ENCODE measurements at places on chromosomes 5 and 9.

DNA sequence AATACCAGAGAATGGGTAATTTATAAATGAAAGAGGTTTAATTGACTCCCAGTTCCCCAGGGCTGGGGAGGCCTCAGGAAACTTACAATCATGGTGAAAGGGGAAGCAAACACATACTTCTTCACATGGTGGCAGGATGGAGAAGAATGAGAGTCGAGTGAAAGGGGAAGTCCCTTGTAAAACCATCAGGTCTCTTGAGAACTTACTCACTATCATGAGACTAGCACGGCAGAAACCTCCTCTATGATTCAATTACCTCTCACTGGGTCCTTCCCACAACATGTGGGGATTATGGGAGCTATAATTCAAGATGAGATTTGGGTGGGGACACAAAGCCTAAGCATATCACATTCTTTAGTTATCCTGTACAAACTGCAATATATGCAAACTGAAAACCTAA lies 609.4 kb downstream of the MTRR start:
- DNase-seq, result no peak

- no peak for DNase-seq
Observed at GRCh38 chr5:134028496-134028895, 23.7 kb upstream of the VDAC1 start.

GRCh38 chr5:4561403-4561802 lies 578.7 kb upstream of the ADAMTS16 start:
- DNase-seq, result no peak

- no peak for DNase-seq
Observed at GRCh38 chr5:25850581-25850980, 1187.8 kb downstream of the CDH9 start.

DNA sequence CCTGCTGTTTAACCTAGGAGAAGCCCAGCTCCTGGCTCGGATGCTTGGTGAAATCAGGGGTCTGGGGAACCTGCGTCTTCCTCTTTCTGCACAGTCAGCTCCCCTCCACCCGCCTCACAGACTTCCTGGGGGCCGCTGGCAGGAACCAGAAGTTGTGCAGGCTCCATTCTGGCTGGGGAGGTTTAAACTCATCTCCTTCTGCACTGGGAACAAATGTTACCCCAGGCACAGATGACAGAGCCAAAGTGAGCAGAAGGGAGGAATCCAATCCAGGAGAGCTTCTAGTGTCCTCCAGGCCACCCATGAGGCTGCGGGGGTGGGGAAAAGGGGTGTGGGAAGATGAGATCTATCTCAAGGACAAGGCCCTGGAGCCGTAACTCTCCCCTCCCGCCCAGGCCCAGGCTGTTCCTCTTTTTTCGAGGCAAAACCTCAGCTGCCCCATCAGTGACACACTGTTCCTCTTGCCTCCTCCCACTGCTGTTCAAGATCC lies 31.2 kb downstream of the KCNMB1 start:
- no peak for DNase-seq

DNA sequence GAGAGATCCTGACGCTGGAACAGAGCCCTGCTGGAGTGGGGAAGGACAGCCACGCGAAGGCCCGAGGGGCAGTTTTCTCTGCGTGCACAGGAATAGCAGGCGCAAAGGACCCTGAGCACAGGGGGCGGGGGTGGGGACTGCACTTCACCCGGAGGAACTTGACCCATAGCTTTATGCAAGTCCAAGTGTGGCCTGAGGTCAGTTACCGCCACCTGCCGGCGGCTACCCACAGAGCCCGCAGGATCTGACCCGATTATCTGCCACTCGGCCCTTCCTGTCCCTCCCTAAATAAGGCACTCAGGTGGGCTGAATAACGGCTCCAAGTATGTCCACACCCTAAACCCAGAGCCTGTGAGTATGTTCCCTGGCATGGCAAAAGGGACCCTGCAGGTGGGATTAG lies 65.4 kb upstream of the FCN1 start:
- no peak for DNase-seq

DNA sequence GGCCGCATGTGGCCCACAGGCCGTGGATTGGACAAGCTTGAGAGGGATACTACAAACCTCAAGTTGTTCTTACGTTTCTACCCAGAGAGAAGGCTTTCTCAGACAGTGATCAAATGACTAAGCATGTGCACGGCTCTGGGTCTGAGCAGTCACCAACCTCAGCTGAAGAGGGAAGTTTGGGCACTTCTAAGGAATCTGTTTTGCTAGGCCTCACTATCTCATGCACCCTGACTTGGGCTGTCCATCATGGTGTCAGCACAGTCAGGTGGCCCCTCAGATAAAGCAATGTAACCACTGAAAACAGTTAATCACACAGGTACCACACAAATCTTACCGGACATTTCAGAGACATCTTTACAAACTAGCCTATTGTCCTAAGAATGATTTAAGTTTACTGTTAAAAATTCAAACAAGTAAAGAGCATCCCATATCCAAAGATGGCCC lies 24.6 kb downstream of the CSF2 start:
- no peak for DNase-seq

- DNase-seq, result no peak
Observed at GRCh38 chr5:178529080-178529479, 61.1 kb downstream of the COL23A1 start.

DNA sequence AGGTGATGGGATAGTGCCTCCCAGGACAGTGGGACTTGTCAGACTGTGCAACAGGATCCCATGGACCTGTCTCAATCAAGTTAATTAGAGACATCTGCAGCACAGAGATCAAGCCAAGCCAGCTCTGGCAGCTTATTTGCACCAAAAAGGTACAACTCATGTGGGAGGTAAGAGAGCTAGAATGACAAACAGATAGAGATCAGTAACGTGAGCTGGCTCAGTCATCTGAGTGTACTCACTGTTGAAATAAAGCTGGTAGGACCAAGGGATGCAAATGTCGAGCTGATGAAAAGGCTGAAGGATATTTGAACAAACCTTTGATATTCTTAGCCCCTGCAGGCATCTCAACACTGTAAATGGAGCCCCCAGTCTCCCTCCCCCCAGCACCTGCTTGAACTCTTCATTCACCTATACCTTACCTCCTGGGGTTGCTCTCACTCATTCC lies 198.1 kb downstream of the EFNA5 start:
- DNase-seq, result no peak

GRCh38 chr9:130939405-130940026 lies 469 bp upstream of the FIBCD1 start:
- no peak for DNase-seq

GRCh38 chr5:51185850-51186329 lies 197.4 kb upstream of the ISL1 start:
- no peak for DNase-seq

DNA sequence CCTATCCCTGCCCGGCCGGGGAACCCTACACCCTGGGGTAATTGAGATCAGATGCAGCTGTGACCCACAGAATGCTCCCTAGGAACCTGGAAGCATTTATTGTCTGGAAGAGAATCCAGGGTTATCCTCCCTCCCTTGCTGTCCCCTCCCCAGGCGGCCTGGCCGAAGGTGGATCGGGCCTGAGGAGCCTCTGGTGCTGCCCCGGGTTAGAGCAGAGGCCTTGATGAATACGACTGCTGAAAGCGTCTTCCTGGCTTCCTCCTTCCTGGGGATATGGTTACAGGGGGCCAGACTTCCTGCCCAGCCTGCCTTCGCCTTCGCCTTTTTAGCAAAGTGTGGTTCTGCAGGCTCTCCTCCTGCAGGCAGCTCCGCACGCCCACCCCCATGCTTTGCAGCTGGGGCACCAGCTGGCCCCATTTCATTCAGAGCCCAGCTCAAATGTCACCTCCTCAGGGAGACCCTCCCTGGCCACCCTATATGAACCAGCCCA lies 22.5 kb upstream of the PTGS1 start:
- no peak for DNase-seq

DNA sequence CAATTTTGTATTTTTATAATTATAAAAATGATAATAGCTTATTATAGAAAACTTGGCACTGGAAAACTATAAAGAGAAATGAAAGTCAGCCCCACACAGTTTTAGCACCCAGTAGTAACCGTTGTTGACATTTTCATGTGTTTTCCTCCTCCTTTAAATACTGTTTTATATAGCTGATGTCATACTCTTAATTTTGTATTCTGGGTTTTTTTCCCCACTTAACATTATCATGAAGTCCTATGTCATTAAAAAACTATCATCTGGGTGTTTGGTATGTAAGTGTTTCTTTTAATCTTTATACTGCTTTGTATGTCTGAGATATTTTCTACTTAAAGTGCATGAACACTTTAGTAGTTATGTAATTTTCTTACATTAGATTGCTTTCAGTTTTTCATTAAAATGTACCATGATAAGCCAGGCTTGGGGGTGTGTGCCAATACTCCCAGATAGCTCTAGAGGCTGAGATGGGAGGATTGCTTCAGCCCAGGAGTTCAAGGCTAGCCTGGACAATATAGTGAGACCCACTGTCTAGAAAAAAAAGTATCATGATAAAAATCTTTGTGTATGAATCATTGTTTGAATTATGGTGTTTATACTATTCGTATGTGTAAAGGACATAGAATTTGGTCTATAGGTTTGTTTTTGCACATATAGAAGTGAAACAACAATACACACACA lies 2.7 kb downstream of the RAD50 start:
- no peak for DNase-seq

DNA sequence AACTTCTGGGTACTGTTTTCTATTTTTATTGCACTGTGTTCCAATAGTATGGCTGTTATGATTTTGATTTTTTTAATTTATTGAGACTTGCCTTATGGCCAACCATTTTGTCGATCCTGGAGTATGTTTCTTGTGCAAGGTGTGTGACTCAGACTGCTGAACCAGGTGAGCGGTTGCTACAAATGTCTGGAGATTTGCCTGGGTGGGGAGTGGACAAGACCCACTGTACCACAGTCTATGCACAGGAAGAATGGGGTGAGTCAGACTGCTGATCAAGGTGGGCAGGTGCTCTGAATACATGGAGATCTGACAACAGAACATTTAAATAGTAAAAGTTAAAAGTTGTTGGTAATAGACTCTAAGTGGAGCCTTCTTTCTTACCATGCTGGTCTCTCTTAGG lies 609.2 kb downstream of the CSNK1G3 start:
- no peak for DNase-seq

GRCh38 chr5:143231973-143232812 lies 171.3 kb downstream of the NR3C1 start:
- DNase-seq, result no peak

DNA sequence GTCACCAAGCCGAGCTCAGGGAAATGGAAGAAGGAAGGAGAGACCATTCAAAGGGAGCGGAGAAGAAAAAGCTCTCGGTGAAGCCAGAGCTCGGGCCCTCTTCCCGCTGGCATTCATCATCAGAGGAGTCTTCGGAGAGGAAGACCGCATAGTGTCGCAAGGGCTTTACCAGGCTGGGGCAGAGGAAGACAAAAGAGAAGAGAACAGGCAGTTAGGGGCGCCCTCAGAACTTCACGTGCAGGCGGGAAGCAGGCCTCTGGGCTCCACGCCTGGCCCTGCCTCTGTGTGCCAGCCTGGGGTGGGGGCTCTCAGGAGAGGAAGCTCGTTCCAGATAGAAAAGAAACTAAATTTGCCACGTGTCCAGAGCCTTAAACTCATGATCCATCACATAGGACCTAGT lies 31.7 kb downstream of the CRB2 start:
- DNase-seq, result no peak

Measured in HAP-1 (cell line).